Activated T-cell treated with anti-CD3 and anti-CD28 coated beads, Interleukin-2, amount 50 U/mL, for 4 hours (primary cell): ENCODE measurements at places on chromosomes 16 and 17. TPM values are rescaled to one million over a fixed set of nuclear protein-coding genes. Genes with fewer than 3 reads are reported as not detected.

The LHX1 gene
- total RNA-seq = not detected

The PIK3R6 gene
- total RNA-seq = 0.35 TPM

The SLFN14 gene
- not detected for total RNA-seq

DNA sequence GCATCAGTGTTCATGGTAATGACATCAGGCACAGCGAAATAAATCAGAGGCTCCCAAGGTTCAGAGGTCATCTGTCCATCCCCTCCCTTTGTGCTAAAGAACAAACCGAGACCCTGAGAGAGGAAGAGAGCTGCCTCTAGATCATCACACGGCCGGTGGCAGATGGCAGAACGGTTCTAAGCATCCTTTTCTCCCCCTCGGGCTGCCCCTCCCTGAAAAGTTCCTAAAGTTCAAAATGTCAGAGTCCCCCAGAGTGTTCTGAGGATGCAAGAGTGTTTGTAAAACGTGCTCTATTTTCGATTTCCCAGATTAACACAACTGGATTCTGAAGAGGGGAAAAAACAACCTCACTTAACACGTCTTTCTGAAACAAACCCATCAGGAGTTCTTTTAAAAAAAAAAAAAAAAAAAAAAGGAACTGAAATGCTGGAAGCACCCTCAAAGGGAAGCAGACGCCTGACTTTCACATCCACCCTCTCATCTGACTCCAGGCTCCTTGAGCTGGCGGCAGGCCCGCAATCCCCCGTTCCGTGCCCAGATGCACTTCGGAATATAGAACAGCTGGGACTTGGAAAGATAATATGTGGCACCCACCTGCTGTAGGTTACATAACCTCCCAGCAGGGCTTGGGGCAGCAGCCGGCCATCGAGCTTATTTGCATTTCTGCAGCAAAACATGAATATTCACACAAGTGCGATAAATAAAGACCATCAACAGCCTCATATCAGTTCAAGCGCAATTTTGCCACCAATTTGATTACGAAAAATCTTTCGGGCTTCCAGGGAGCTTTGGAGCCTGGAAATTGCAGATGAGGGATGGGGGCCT is 115.5 kb upstream of the SMURF2 start:
- no peak for DNase-seq

DNA sequence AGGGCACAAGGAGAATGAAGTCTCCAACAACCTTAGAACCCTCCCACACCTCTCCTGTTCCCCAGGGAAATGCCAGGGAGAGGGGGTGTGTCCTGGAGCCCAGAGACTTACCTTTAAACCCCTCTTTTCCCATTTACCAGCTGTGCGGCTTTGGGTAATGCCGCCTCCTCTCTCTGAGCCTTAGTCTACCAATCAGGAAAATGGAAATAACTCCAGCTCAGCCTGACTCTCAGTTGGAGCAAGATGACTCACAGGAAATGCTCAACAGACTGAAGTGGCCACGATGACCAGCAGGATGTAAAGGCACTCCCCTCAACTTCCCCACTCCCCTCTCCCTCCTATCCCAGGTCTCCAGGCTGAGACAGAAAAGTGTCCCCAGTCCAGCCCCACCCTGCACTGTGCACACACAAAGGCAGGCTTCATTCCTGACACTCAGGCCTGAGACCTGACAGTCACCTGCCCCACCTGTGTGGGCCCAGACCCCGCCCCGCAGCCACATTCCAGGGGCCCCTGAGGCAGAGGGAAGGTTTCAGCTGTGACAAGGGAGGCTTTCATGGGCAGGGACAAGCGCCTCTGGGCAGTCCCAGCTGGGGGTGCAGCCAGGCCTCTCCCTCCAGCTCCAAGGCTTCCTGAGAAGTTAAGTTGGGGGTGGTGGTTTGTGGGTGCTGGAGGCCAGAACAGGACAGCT is 3.0 kb upstream of the KRT15 start:
- DNase-seq = no peak

- DNase-seq = no peak
Measured at GRCh38 chr17:39099663-39100286, 51.7 kb downstream of the PLXDC1 start.

GRCh38 chr17:31469959-31470358 is 78.5 kb downstream of the RAB11FIP4 start:
- DNase-seq = no peak

GRCh38 chr16:14232106-14232864 is 161.2 kb downstream of the MRTFB start:
- no peak for DNase-seq

- DNase-seq = peak; percentile 48
Measured at GRCh38 chr17:29565643-29566472, 979 bp downstream of the ABHD15 start.
